CD4-positive, CD25-positive, alpha-beta regulatory T cell (primary cell): ENCODE measurements at places on chromosomes 6 and 20.
A peak's percentile ranks its signal among the peaks of the same experiment; 100 is the strongest.

DNA sequence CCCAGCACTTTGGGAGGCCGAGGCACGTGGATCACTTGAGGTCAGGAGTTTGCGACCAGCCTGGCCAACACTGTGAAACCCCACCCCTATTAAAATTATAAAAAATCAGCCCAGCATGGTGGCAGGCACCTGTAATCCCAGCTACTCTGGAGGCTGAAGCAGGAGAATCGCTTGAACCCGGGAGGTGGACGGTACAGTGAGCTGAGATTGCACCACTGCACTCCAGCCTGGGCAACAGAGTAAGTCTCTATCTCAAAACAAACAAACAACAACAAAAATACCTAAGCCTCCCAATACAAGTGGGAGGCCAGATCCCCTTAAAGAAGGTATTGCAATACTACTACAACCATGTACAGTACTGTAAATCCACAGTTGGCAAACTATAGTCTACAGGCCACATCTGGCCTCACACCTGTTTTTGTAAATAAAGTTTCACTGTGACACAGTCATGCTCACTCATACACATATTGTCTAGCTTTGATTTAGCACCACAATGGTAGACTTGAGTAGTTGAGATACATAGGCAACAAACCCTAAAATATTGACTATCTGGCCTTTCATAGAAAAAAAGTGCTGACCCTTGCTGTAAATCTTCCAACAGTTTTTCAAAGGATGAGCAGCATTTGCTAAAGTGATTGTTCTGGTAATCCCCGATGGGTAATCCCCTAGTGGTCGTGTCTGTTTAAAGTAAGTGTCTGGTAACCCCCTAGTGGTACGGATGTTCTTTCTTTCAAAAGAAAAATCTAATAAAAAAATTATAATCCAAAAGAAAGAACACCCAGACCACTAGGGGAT is 202.0 kb downstream of the RNGTT start:
- no peaks in the 10 kb centered on the region for H3K36me3 ChIP-seq
- peak; percentile 20 for DNase-seq
- no peaks in the 10 kb centered on the region for H3K4me1 ChIP-seq
- no peak overlapping the region for H3K4me3 ChIP-seq
- H3K27ac ChIP-seq = no peak overlapping the region
- no peaks in the 10 kb centered on the region for H3K27me3 ChIP-seq

DNA sequence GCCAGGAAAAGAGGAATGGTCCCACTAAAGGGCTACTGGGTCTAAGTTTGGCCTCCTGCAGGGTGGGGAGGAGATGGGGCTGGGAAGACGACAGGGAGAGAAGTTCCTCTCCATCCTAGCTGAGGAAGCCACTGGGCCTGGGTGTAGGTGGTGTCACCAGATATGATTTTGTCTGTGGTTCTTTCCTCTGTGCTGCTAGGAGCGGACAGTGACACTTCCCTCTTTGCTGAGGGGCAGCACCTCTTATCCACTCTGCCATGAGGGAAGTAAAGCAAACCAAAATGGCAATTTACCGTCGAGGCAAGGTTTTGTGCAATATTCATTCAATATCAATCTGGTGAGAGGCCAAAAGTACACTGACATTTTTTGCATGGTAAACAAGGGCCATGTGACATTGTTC is 33.0 kb upstream of the NR2E1 start:
- H3K27me3 ChIP-seq = peaks cover 42% of the 10 kb centered on the region
- peaks cover 12% of the 10 kb centered on the region for H3K4me1 ChIP-seq
- H3K4me3 ChIP-seq = no peak overlapping the region
- no peak for DNase-seq
- no peaks in the 10 kb centered on the region for H3K36me3 ChIP-seq

GRCh38 chr6:22082218-22082617 is 214.6 kb downstream of the PRL start:
- H3K27ac ChIP-seq = no peak overlapping the region
- H3K27me3 ChIP-seq = no peaks in the 10 kb centered on the region
- DNase-seq = no peak
- no peaks in the 10 kb centered on the region for H3K36me3 ChIP-seq
- no peak overlapping the region for H3K4me3 ChIP-seq
- no peaks in the 10 kb centered on the region for H3K4me1 ChIP-seq

GRCh38 chr20:675453-676314 is at the start of gene SCRT2:
TSS of gene SCRT2 (minus strand) at chr20:675802. CDS start at chr20:675601, 201 bp downstream.
- no peak within 1 kb of the TSS for H3K4me3 ChIP-seq
- H3K27me3 ChIP-seq = peaks cover 14% of the 10 kb centered on the region
- peaks cover 7% of the 10 kb centered on the region for H3K4me1 ChIP-seq
- peak; percentile 50 for DNase-seq
- no peak within 1 kb of the TSS for H3K27ac ChIP-seq

GRCh38 chr6:65760285-65760684 is 53.3 kb upstream of the EYS start:
- H3K4me3 ChIP-seq = no peak overlapping the region
- no peaks in the 10 kb centered on the region for H3K27me3 ChIP-seq
- H3K36me3 ChIP-seq = no peaks in the 10 kb centered on the region
- DNase-seq = no peak

GRCh38 chr20:49542514-49542991 is 25.4 kb downstream of the PTGIS start:
- no peaks in the 10 kb centered on the region for H3K4me1 ChIP-seq
- no peak for DNase-seq
- no peaks in the 10 kb centered on the region for H3K36me3 ChIP-seq
- H3K27me3 ChIP-seq = no peaks in the 10 kb centered on the region
- H3K4me3 ChIP-seq = no peak overlapping the region

GRCh38 chr20:420166-420620 is 12.1 kb downstream of the RBCK1 start:
- H3K36me3 ChIP-seq = peaks cover 54% of the 10 kb centered on the region
- DNase-seq = no peak
- H3K27ac ChIP-seq = no peak overlapping the region
- H3K4me1 ChIP-seq = no peaks in the 10 kb centered on the region

DNA sequence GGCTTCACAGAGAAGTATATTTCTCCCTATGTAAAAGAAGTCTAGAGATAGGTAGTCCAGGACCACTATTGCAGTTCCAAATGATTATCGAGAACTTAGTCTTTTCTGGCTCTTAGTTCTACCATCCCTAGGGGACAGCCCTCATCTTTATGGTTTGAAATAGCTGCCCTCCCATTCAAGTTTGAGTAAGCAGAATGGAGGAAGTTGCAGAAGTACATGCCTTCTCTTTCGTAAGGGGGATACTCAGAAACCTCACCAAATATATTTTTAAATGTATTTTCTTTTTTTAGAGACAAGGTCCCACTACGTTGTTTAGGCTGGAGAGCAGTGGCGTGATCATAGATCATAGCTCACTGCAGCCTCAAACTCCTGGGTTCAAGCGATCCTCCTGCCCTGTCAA is 236.8 kb upstream of the RREB1 start:
- H3K27ac ChIP-seq = no peak overlapping the region
- H3K27me3 ChIP-seq = no peaks in the 10 kb centered on the region
- H3K4me1 ChIP-seq = no peaks in the 10 kb centered on the region
- H3K36me3 ChIP-seq = no peaks in the 10 kb centered on the region

GRCh38 chr6:169454204-169454871 is 200.7 kb upstream of the THBS2 start:
- H3K36me3 ChIP-seq = no peaks in the 10 kb centered on the region
- no peak overlapping the region for H3K4me3 ChIP-seq
- H3K27ac ChIP-seq = no peak overlapping the region
- H3K27me3 ChIP-seq = no peaks in the 10 kb centered on the region
- H3K4me1 ChIP-seq = no peaks in the 10 kb centered on the region

- H3K4me3 ChIP-seq = peak overlapping the region; percentile 32
- peaks cover 8% of the 10 kb centered on the region for H3K36me3 ChIP-seq
- peak overlapping the region; percentile 79 for H3K27ac ChIP-seq
- H3K4me1 ChIP-seq = peaks cover 37% of the 10 kb centered on the region
- peak; percentile 46 for DNase-seq
Observed at GRCh38 chr20:63957004-63957689, 931 bp upstream of the UCKL1 start.

- H3K36me3 ChIP-seq = no peaks in the 10 kb centered on the region
- H3K27ac ChIP-seq = no peak overlapping the region
- H3K27me3 ChIP-seq = no peaks in the 10 kb centered on the region
- DNase-seq = peak; percentile 54
- H3K4me3 ChIP-seq = no peak overlapping the region
Observed at GRCh38 chr6:80214436-80215022, 108.1 kb downstream of the BCKDHB start.

DNA sequence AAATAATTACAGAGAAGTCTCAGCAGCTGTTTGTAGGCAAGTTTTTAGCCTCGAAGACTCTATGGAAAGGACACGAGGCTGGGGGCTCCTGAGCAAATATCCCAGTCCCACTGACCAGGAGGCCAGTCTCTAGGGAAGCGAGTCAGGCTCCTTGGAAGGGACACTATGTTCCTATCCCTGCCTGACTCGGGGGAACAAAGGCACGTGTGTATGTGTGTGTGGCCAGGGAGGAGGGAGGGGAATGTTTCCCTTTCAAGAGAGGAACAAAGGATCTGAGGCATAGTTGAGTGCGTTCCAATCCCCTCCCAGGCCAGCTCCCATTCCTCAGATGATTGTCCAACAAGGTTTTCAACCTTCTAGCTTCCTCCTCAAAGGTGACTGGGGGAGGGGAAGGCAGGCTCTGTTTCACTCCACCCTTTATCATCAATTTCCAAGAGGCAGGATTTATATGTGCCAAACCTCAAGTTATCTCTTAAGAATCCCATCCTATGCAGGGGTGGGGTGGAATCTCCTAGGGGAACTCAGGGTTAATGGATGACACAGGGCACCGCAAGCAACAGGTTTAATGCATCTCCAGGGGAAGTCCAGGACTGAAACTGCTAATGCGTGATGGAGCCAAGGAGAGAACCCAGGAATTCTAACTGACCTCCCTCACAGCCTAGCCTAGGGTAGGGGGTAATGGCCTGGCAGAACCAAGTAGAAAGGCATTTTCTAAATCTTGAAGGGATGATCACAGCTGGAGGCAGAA is 9.9 kb downstream of the BCL2L1 start:
- no peak for DNase-seq
- peaks cover 80% of the 10 kb centered on the region for H3K4me1 ChIP-seq
- no peaks in the 10 kb centered on the region for H3K27me3 ChIP-seq
- H3K4me3 ChIP-seq = peak overlapping the region; percentile 60

GRCh38 chr6:142035890-142036289 is 96.8 kb upstream of the GJE1 start:
- no peak overlapping the region for H3K27ac ChIP-seq
- no peak overlapping the region for H3K4me3 ChIP-seq
- no peaks in the 10 kb centered on the region for H3K4me1 ChIP-seq
- DNase-seq = no peak
- H3K27me3 ChIP-seq = no peaks in the 10 kb centered on the region
